ENCODE measurements at places on chromosomes 2 and 18.

GRCh38 chr2:66775730-66776422 lies 341.0 kb downstream of the MEIS1 start:
- peak; percentile 50 for DNase-seq

- no peak for DNase-seq
Measured at GRCh38 chr2:144648837-144649465, 129.0 kb upstream of the ZEB2 start.

DNA sequence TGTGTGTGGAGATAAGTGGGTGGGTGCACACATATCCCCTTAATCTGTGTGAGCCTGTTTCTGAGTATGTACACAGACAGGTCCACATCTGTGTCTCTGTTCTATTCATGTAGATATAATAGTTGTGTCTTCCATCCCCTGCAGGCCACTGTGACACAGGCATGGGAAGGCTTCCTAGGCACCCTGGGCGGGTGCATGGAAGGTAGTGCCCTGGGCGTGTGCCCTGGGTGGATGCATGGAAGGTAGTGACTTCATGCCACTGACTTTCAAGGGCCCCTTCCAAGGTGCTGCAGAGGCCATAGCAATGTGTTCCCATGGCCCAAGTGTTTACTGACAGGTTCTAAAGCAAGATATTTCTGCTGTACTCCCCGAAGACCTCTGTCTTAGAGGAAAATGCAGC lies 462.5 kb upstream of the HS6ST1 start:
- DNase-seq = no peak

DNA sequence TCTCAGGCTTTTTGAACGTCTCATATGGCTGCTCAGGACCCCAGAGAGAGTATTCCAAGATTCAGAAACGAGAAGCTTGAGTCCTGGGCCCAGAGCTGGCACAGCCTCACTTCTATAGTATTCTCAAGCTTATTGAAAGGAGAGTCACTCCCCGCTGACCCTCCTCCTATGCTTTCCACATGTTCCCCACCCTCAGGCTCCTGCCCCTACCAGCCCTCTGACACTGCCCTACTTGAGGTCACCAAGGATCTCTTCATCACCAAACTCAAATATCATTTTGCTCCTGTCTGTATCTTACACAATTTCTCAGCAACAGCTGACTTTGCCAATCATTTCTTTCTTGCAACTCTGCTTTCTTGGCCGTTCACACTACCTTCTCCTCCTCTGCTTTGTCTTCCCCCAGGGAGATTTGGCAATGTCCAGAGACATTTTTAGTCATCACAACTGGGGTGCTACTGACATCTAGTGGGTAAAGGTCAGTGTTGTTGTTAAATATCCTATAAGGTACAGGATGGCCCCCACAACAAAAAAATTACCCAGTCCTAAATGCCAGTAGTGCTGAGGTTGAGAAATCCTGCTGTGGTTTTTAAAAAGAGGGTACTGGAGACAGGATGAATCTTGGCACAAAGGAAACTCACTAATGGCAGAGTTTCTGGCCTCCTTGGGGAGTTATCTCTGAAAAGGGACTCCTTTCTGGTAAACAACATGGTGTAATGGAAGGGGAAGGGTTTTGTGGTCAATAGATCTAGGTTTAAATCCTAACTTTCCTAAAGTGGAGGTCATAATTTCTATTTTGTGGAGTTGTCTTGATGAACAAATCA lies 26.9 kb upstream of the INSIG2 start:
- DNase-seq = no peak

- DNase-seq = no peak
Measured at GRCh38 chr2:45761635-45762034, 110.2 kb downstream of the PRKCE start.

DNA sequence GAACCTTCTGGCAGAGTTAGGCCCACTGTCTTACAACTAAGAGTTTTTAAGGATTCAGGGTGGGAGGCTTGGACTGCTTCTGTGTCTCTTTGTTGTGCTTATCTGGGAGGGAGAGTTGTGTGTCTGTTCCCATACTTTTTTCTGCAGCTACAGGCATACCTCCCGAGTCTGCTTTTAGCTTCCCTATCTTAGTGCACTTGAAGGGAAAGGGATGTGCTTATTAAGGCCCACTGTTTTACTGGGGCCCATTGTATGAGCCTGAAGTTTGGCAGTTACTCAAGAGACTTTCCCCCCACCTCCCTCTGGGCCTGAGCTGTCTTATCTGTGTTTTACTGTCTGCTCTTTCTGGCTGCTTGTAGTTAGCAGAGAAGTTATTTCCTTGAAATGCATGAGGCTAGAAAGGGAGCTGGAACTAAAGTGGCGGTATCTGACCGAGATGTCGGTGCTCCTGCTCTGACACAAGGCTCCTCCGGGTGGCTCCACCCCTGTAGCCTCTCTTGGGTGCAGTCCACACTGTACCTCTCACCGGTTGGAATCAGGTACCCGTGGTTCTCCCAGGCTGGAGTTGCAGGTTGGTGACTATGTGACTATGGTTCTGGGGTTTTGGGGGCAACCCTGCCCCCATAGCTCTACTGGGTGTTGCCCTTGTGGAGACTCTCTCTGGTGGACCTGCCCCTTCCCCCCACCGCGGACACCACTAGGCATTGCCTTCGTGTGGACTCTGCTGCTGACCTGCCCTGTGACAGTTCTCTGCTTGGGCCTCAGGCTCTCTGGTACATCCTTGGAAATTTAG lies 12.9 kb downstream of the UBR3 start:
- no peak for DNase-seq

DNA sequence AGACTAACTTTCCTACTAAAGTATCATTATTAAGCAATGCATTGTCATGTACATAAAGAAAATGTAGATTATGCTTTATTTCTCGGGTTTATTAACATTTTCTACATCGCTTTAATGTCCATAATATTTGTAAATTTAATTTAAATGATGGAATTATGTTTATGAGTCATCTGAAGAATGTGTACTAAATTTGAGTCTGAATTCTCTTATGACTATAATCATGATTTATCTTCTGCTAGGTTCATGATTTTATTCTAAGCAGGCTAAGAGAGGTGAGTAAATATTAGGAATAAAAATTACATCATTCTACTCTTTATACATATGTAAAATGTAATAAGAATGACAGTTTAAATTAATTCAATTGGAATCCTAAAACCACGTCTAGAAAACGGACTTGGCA lies 206.3 kb upstream of the NOL4 start:
- DNase-seq = no peak

DNA sequence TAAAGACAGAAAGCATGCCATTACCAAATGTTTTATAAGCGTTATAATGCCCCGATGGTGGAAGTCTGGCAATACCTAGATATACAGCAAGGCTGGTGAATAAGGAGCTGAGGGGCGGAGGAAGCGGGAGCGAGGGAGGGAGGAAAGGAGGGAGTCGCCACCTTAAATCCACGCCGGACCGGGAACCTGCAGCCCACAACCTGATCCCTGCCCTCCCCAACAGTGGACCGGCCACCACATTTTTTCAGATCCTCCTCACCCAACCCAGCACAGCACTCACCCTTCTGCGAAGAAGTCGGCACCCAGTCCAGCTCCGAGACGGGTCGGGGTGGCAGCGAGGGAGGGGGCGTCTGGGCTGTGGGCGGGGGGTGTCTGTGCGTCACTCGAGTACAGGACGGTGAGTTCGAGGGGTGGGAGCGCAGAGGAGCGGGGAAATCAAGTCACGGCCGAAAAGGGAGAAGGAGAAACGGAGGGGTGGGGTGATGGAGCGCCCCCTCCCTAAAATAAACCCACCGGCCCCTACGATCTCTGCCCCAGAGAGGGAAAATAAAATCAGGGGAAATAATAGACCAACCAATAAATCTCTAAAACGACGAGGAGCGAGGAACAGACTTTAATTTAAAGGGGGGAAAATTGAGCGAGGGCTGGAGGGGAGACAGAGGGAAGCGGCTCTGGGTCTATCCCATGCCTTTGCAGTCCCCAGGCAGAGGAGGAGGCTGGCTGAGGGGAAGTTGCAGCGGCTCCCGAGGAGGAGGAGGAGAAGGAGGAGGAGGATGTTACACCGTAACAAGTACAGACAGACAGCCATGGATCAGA lies 96.5 kb upstream of the SERTAD2 start:
- peak; percentile 77 for DNase-seq

- no peak for DNase-seq
Measured at GRCh38 chr2:100136310-100136709, 6.1 kb downstream of the AFF3 start.

DNA sequence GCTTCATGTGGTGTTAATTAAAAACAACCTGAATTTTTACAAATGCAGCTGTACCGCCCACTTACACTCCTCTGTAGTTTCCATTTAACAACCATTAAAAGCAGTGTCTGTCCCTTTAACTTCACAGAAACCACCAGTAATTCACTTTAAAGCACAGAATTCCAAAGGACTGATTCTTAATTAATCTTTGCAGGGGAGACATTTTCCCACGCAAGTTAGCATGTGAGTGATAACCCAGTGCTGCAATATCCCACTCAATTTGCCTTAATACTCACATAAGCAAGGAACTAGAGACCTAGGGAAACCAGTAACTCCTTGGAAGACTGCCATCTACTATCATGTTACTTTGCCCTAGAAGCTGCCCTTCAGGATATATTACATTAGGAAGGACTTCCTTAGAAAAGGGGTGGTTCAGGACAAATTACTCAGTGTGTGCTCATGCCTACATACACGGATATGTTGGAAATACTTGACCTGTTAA lies 102.3 kb downstream of the OSR1 start:
- no peak for DNase-seq

- DNase-seq = no peak
Measured at GRCh38 chr18:23122334-23123229, 12.7 kb upstream of the CABLES1 start.

DNA sequence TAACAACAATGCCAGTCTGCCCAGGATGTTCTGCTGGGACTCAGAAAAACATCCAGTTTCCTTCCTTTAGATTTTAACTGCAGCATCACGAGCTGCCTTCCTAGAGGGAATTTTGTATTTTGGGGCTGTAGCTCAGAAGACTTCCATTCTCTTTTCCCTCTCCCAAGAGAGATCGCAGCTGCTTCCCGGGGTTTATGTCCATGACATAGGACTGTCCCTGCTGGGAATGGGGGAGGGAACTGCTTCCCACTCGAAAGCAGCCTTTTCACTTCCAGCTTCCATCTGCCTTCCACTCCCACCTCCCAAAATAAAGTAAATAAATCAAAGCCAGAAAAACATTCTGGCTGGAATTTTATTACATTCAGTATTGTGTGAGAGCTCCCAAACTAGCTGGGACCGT lies 52.4 kb downstream of the LIMS1 start:
- no peak for DNase-seq

DNA sequence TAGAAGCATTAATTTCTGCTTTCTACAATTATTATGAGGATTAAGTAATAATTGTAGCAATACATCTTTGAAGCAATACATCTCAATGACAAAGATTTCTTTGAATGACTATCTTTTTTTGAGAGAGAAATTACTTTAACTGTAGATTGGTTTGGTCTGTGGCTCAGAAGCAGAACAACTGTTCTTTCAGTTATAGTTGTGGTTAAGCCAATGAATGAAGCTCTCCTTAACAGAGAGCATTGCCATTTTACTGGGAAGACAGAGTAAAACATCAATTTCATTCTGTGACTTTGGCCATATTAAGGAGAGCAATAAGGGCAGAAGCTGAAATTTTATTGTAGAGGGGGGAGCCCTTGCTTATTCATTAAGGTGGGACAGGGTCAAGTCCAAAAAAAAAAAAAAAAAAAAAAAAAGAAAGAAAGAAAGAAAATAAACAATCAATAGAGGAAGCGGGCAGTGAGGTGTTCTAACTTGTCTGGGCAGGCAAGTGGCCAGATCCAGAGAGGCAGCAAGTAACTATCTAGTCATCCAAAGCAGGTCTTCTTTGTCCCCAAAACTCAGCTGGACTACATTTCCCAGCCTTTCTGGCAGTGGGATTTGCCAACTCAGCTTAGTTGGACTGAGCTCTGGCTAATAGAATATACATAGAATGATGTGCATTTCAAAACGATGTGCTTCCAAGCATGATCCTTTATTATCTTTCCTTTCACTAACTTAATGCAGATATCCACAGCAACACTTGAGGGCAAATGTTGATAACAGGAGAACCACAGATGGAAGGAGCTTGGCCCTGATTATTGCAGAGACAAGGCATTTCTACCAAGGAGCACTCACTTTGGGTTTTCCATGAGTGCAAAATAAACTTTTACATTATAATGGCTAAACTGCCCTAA lies 462.7 kb upstream of the CDH20 start:
- no peak for DNase-seq

DNA sequence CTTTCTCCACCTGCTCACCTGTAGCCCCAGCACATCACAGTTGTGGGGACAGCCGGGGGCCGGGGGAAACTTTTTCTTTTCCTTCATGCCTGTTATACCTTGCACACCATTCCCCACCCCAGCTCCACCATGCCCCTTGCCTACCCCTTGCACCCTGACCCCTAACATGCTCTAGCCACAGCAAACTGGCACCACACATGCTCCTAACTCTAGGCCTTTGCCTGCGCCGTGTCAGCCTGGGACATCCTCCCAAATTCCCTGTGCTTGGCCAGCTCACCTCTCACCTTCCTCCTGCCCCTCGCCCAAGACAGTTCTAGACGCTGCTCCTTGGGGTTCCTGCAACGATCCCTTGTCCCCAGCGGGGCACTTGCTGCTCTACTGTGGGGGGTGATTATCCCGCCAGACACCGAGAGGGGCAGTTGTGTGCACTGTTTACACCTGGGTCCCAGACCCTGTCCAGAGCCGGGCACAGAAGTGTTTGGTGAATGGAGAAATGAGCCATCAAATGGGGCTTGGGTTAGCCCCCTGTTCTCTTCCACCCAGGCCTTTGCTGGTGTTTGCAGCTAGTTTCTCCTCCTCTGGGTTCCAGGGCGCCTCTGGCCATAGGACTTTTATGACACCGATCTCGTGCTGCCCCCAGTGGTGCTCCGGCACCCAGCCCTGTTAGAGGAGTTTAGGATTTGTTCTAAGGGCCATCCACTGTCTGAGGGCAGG lies 129.8 kb downstream of the CTIF start:
- DNase-seq = no peak

DNA sequence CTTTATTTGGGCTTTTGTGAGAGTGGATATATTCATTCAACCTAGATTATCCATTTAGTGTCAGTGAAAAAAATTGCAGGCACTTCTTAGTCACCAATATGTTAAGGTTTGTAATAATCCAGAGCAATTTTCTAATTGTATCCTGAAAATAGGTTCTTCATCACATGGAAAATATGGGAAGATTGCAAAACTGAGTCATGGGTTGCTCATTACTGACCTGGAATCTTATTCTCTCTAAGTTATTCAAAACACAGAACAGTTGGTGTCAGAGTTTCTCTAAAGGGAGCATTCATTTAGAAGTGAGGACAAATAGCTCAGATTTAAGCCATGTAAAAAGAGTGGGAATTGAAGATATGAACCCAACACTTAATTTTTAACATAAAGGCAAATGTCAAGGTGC lies 181.3 kb downstream of the IKZF2 start:
- no peak for DNase-seq

DNA sequence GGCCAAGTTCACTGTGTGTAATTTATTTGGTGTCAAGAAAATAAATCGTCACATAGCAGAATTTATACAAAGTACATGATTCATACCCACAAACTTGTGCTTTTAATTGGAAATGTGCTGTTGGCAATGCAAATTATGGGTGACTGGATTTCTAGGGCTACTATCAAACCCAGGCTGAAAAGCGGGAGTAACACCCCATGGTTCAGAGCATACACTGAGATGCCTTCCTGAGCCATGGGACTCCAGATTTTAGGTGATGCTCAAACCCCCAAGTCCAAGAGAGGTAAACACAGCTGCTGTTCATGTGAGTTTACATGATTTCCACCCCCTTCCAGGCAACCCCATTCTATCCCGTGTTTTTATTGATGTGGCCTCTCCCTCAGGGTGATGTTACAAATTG lies 565.9 kb upstream of the ID2 start:
- DNase-seq = no peak
